Hematopoietic multipotent progenitor cell (in vitro differentiated cells): ENCODE measurements at places on chromosomes 2 and 18.

DNA sequence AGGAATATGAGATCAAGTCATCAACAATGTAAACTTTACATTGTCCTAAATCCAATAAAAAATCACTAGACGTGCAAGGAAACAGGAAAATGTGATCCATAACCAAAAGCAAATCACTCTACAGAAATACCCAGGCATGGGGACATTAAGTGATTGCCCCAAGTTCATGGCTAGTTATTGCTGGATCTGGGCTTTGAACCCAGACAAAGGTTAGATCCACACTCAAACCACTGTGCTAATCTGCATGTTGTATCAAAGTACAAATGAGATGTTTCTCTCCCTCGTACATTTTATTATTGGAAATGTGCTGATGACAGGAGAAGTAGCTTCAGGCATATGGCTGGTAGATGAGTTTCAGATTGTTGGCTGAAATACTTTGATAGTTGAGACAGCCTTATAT, 2.7 kb upstream of the ARL5A start:
- no peak for DNase-seq

GRCh38 chr2:11546072-11546471, 12.2 kb downstream of the GREB1 start:
- DNase-seq = no peak

GRCh38 chr2:156229724-156230362, 102.7 kb downstream of the NR4A2 start:
- no peak for DNase-seq

- DNase-seq = no peak
Measured at GRCh38 chr2:191522478-191523120, 155.3 kb upstream of the NABP1 start.

DNA sequence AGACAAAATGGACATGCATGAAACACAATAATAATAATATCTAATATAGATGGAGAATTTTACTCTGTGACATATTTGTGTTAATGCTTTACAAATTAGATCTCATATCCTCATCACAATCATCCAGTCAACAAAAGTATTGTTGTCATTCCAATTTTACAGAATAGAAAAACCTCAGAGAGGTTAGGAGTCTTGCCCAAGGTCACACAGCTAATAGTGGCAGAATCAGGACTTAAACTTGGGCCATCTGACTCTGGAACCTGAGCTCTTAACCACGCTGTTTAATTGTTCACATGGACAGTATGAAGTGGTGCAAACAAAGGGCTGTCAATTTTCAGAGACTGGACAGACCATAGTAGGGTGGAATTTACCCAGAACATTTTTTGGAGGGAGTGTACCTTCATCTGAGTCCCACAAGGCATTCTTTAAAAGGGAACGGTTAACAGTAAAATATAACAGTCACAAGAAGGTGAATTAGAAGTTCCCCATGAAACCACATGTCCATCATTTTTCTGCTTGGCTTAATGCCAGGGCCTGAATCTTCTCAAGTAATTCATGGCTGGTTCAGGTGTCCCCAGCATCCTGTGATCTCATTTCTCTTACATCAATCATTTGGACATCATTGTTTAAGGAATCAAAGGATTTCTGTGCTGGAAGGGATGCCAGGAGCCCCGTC, 35.4 kb upstream of the CCDC93 start:
- DNase-seq = peak; percentile 58

DNA sequence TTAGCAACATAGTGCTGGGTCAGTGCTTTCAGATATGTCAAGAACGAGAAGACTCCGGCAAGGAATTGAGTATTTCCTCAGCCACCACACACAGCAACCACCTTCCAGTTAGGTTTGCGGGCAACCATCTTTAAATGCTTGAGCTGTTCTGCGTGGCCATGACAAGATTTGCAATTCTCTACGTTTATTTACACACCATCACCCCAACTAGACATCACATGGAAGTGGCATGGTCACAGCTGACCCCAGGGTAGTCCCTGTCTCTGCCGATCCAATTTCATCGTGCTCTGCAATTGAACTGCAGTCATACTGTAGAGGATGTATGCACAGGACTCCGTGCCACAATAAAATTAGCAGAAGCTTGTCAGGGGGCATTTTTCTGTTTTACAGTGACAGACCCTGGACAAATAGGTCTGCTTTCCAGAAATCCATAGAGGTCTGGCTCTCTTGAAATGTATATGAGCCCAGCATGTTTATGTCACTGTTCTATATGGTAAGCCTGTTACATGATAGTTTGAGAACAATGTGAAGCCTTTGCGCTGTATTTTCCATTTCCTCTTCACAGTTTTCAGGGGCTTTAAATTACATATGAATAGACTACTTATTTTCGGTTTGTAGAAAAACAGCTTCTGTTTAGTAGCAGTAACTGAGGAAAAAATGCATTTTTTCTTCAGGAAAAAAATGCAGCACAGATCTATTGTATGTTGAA, 605.2 kb downstream of the NR4A2 start:
- no peak for DNase-seq

DNA sequence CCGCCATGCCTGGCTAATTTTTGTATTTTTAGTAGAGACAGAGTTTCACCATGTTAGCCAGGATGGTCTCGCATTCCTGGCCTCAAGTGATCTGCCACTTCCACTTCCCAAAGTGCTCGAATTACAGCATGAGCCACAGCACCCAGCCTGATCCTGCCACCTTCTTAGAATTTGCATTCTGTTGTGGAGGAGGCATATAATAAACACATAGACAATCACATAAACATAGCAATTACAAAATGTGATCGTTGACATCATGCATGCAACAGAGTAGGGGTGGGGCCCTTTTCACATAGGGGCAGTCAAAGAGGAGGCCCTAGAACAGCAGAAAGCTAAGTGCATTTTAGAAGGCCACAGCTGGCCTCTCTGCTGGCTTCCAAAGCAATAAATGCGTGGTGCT, 39.9 kb upstream of the TSPYL6 start:
- DNase-seq = no peak

- no peak for DNase-seq
Measured at GRCh38 chr2:212970132-212970531, 181.3 kb downstream of the IKZF2 start.

DNA sequence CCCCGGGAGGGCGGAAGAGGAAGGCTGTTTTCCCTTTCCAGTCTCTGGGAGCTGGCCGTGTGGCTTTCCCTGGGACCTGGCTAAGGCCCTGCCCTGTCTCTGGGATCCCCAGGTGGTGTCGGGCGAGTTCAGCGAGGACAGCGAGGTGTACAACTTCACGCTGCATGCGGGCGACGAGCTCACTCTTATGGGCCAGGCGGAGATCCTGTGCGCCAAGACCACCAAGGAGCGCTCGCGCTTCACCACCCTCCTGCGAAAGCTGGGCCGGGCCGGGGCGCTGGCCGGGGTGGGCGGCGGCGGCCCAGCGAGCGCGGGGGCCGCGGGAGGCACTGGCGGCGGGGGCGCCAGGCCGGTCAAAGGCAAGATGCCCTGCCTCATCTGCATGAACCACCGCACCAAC, 11.2 kb downstream of the GAREM2 start:
- no peak for DNase-seq

DNA sequence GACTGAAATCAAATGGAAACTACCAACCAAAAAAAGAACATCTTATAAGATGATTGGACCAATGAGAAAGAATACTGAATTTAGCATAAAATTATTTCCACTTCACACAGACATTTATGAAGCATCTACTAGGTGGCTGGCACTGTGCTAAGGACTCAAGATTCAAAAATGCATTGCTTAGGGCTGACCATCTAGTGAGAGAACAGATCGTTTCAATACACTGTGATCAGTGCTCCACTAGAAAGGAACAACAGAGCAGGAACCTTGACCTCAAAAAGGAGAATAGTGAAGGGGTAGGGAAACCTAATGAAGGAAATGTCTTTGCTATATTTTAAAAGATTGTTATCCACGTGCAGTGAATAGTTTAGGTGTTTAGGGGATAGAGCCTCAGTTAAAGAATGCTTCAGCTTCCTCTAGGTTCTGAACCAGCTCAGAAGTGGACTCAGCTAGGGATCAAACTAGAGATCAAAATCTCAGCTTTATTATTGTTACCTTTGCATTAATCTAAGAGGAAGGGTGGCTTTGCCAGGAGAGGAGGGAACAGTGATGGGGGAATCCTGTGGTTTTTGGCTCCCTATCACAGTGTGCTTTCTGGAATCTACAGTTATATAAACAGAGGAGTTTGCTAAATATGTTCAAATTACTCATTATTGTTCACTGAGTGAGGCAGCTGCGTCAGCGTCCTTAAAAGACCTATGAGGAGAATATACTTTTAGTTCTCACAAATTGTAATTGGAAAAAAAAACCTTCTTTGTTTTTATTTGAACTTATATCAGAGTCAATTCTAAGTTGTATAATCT, 16.2 kb upstream of the BBS5 start:
- DNase-seq = no peak

GRCh38 chr2:48258481-48259149, 271.3 kb upstream of the STON1 start:
- DNase-seq = no peak

DNA sequence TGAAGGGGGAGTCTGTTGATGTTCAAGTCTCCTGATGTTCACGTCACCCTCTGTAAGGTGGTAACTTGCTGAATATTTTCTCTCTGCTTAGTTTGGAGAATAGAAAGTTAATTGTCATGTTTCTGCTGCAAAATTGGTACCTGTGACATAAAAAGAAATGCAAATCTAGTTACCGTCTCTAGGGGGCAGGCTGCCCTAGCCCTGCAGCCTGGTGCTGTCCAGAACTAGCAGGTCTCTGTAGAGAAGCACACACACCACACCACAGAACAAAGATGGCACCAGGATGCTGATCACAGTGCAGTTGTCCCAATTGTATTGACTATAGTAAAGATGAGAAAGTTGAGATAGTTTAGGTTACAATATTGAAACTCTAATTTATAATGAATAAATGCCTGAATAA, 47.0 kb downstream of the SLC9A4 start:
- peak; percentile 61 for DNase-seq

DNA sequence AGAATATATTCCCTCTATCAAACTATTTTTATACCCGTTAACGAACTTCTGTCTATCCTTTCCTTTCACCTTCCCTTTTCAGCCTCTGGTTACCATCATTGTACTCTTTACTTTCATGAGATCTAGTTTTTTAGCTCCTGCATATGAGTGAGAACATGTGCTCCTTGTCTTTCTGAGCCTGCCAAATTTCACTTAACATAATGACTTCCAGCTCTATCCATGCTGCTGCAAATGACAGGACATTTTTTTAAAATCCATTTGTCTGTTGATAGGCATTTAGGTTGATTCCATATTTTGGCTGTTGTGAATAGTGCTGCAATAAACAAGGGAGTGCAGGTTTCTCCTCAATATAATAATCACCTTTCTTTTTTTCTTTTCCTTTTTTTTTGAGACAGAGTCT, 8.2 kb upstream of the CCDC195 start:
- DNase-seq = no peak

- DNase-seq = no peak
Measured at GRCh38 chr2:2831633-2832032, 500.6 kb upstream of the MYT1L start.

GRCh38 chr2:142840436-142840835, 37.0 kb upstream of the KYNU start:
- no peak for DNase-seq

DNA sequence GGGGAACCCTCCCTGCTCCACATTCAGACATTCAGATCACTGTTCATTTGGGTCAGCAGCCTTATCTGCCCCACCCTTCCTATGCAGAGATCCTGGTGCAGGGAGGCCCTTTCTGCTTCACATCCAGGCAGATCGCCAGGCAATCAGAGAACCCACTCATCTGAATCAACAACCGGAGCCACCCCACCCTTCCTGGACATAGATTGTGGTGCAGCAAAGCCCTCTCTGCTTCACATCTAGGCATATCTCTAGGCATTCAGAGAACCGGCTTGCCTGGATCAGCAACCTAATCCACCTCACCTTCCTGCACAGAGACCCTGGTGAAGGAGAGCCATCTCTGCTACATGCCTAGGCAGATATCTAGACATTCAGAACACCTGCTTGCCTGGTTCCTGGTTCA, 184.5 kb upstream of the CNTNAP5 start:
- DNase-seq = no peak

- no peak for DNase-seq
Measured at GRCh38 chr2:161873707-161874106, 200.3 kb downstream of the DPP4 start.
